ENCODE measurements at places on chromosomes 6 and 20.
A peak's percentile ranks its signal among the peaks of the same experiment; 100 is the strongest.

DNA sequence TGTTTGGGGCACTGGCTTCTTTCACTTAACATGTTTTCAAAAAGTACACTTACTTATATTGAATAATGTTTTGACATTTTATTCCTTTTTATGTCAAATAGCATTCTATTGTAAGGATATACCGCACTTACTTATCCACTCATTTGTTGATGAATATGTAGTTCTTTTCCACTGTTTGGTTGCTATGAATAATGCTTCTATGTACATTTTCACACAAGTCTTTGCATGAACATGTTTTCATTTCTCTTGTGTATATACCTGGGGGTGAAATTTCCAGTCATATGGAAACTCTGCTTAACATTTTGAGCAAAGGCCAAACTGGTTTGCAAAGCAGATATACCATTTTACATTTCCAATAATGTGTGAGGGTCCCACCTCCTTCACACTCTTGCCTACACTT is 202.3 kb upstream of the GGTLC1 start:
- no peaks in the 10 kb centered on the region for H3K4me1 ChIP-seq
- H3K27ac ChIP-seq, result no peak overlapping the region
- no peaks in the 10 kb centered on the region for H3K36me3 ChIP-seq
- H3K27me3 ChIP-seq, result no peaks in the 10 kb centered on the region
- H3K4me3 ChIP-seq, result no peak overlapping the region
- DNase-seq, result no peak

GRCh38 chr6:125839471-125839870 is 48.7 kb downstream of the NCOA7 start:
- no peaks in the 10 kb centered on the region for H3K4me1 ChIP-seq
- no peak for DNase-seq
- no peak overlapping the region for H3K27ac ChIP-seq
- no peaks in the 10 kb centered on the region for H3K27me3 ChIP-seq
- no peak overlapping the region for H3K4me3 ChIP-seq

DNA sequence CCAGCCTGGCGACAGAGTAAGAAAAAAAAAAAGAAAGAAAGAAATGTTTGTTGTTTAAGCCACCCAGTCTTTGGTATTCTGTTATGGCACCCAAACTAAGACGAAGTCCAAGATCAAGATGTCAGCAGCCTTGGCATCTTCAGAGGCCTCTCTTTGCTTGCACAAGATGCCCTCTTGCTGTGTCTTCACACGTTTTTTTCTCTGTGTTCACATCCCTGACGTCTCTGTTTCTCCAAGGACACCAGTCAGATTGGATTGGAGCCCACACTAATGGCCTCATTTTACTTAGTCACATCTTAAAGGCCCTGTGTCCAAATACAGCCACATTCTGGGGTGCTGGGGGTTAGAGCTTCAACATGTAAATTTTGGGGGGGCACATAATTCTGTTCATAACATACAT is 380.9 kb downstream of the GJA1 start:
- DNase-seq, result no peak
- H3K27me3 ChIP-seq, result no peaks in the 10 kb centered on the region
- no peak overlapping the region for H3K4me3 ChIP-seq
- no peaks in the 10 kb centered on the region for H3K4me1 ChIP-seq
- no peak overlapping the region for H3K27ac ChIP-seq
- no peaks in the 10 kb centered on the region for H3K36me3 ChIP-seq

- H3K36me3 ChIP-seq, result no peaks in the 10 kb centered on the region
- peak overlapping the region; percentile 17 for H3K27ac ChIP-seq
- H3K27me3 ChIP-seq, result peaks cover 5% of the 10 kb centered on the region
- no peak overlapping the region for H3K4me3 ChIP-seq
- H3K4me1 ChIP-seq, result peaks cover 2% of the 10 kb centered on the region
Measured at GRCh38 chr6:45590696-45591184, 213.0 kb upstream of the SUPT3H start.

Measured in spinal cord (tissue), 10 donors.